ENCODE measurements at places on chromosomes 7 and 10.

GRCh38 chr7:143518521-143518920 is 40.8 kb downstream of the TAS2R41 start:
- DNase-seq, result no peak

DNA sequence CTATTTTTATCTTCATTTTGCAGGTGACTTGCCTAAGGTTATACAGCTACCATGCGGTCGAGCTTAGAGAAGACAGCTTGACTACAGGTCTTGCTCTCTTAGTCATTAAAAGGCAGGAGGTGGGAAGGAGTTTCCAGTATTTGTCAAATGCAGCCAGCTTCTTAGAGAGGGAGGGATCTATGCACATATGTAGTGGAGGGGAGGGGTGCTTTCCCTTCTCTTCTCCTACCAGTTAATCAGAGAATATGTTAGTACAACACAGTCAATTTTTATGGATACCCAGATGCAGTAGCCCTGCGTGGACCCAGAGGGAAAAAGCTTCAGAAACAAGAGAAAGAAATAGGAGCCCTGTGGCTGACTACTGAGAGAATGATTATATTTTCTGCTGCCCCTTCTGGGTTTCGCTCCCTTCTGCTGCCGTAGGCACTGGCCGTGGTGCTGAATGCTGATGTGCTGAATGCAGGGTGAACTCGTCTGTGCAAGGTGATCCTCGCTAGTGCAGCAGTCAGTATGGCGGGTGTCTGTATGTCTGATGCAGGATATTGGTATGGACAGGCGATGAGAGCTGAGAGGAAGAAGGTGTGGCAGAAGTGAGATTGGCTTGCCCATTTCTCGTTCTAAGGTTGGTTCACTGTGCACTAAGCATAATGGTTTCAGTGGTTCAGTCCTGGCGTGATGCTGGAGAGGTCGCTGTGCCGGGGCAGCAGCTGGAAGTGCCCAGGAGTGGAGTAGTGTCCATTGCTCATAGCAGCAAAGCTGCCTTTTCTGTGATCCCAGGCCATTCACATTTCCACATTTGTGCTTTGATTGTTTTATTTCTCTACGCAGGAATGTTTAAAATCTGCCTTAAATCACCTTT is 189.2 kb upstream of the PODXL start:
- no peak for DNase-seq

DNA sequence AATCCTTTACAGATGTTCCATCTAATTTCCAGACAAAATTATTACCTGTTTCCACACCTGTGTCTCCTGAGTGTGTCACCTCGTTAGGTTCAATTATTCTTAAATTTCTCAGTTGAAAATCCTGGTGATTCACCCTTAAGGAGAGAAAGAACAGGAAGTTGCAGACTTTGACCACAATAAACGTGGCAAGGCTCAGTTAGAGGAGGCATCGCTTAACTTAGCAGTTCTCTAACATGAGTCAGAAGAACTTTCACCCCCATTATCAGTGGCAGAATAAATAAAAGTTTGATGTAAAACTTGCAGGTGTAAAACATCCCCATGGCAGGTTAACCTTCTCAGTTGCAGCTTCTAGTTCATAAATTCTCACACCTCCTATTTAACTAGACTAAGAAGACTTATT is 8.3 kb downstream of the XPNPEP1 start:
- no peak for DNase-seq

DNA sequence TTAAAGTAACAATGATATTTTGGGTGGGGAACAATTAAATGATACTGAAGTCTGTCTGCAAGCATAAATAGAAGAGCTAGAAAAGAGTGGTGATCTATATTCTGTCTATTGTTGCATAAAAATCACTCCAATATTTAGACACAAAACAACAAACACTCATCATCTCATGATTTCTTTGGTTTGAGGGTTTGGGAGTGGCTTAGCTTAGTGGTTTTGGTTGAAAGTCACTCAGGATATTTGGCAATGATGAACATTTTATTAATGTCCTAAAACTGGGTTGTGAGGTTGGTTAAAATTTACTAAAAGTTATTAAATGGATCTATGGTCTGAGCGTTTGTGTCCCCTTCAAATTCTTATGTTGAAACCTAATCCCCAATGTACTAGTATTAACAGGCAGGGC is 54.7 kb upstream of the EGFR start:
- no peak for DNase-seq

GRCh38 chr7:47422611-47423010 is 159.3 kb downstream of the TNS3 start:
- no peak for DNase-seq

DNA sequence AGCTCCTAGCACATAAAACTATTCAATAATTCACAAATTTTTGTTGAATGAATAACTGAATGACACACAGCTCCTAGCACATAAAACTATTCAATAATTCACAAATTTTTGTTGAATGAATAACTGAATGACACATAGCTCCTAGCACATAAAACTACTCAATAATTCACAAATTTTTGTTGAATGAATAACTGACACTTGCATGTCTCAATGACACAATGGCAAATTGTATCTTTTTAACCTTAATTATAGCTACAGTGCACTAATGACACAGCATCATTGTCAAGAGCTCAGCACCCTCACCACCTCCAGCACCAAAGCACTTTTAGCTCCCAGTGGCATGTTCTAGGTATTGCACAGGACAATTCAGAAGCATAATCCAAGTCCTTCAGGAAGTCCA is 131.6 kb downstream of the PDE1C start:
- no peak for DNase-seq

- no peak for DNase-seq
Observed at GRCh38 chr7:22281481-22281880, 75.5 kb downstream of the RAPGEF5 start.

DNA sequence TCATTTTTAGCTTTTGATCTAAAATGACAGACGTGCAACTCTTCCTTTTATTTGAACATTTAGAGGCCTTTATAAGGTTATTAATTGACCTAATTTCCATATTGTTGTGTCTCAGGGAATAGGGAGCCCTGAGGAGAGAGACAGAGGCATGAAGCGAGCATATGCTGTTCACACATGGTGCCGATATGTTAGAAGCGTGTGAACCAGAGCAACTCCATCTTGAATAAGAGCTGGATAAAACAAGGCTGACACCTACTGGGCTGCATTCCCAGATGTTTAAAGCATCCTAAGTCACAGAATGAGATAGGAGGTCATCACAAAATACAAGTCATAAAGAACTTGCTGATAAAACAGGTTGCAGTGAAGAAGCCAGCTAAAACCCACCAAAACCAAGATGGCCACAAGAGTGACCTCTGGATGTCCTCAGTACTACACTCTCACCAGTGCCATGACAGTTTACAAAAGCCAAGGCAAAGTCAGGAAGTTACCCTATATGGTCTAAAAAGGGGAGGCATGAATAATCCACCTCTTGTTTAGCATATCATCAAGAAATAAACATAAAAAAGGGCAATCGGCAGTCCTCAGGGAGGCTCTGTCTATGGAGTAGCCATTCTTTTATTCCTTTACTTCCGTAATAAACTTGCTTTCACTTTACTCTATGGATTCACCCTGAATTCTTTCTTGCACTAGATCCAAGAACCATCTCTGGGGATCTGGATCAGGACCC is 80.1 kb downstream of the SEC61G start:
- no peak for DNase-seq

GRCh38 chr7:134770676-134771075 is 8.8 kb upstream of the CALD1 start:
- no peak for DNase-seq

DNA sequence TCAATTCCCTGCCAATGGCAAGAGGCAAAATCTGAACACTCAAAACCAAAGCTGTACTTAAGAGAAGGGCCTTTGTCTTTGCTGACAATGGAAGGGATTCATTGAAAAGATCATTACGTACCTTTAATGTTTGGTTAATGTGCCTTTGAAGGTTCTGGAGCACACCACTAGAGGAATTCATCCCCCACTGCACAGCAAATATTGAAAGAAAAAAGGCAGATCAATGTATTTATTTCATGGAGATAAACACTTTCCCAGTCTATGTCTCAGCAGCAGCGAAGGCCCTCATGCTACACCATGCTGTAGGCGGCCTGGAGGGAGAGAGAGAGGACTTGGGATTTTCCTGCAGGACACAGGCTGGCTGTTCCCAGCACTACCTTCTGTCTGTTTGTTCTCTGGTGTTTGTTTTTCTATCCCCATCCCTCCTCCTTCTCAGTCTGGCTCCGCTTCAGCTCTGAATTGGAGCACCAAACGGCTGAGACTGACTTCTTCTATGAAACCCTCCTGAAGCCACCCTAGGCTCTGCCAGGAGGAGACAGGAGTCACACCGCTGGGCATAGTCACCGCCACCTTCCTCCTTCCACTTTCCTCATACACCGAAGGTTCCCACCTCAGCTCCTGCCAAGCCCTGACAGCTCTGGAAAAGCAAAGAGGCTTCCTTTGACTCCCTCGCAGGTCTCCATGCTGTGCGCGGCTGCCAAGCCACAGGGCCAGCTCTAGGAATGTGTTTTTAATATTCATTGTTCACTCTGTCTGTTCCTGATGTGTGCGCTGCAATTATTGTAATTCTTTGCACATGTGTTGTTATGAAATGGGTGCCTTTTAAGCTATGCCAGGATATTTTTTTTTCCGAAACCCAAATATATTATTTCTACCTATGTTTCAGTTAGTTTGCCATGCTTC is 301.5 kb downstream of the FZD1 start:
- peak; percentile 94 for DNase-seq

GRCh38 chr7:104784686-104785085 is 229.3 kb upstream of the KMT2E start:
- DNase-seq, result no peak

GRCh38 chr7:137873979-137874777 is 27.4 kb upstream of the DGKI start:
- no peak for DNase-seq

- no peak for DNase-seq
Observed at GRCh38 chr7:68266004-68266579, 1269.5 kb downstream of the TYW1 start.

- DNase-seq, result no peak
Observed at GRCh38 chr7:28919510-28919909, 38.6 kb downstream of the TRIL start.

DNA sequence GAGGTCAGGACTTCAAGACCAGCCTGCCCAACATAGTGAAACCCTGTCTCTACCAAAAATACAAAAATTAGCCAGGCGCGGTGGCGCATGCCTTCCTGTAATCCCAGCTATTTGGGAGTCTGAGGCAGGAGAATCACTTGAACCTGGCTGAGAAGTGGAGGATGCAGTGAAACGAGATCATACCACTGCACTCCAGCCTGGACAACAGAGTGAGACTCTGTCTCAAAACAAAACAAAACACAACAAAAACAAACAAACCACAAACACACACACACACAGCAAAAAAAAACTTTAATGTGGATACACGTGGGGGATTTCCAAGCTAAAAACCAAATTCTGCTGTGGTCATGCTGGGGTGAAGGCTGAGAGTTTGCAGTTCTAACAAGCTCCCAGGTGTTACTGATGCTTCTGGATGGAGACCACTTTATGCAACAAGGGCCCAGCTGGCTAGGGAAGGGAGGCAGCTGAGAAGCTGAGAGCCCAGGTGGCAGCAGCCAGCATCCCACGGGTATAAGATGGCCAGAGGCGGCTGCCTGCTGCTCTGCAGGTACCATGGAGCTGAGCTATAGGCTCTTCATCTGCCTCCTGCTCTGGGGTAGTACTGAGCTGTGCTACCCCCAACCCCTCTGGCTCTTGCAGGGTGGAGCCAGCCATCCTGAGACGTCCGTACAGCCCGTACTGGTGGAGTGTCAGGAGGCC is at the start of gene ZP3:
TSS of gene ZP3 (plus strand) at position 538 of the 699 bp plus-strand sequence. CDS start at position 553, 15 bp downstream.
- no peak for DNase-seq

GRCh38 chr10:100009283-100009792 is 409 bp downstream of the DNMBP start:
- DNase-seq, result peak; percentile 50

DNA sequence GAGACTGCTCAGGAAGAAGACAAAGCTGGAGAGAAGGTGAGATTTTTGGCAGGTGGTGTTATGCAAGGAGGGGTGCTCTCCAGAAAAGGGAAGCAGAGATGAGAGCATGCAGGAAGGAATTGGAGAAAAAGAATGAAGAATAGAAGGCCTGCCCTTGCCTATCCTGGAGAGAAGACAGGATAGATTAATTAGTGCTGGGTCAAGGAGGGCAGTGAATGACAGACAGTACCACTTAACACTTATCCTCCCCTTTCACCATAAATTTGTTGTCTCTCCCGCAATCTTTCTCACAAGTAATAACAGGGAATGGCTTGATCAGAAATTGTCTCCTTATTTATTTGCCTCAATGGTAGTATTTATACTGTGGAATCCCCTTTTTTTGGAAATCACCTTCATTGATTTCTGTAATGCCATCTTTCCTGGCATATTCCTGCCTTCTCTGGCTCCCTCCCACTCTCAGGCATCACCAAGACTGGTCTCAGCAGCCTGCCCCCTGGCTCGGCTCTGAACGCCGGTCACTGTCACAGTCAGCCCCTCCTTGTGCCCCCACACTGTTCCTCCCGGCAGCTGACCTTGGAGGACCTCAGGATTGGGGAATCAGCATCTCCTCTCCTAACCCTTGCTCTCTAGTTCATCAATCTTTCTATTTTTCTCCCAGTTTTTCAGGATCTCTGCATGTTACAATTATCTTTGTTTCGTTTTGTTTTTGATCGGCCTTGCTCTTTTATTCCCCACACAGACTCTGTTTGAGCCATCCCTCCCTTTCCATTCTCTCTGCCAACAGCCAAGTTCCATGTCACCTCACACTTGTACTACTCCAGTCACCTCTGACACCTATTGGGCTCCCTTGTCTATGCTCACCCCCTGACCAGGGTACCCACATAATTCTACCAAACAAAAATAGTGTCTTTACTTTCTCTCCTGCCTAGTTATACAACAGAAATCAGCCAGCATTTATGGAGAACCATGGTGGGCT is 294.2 kb downstream of the PLXDC2 start:
- no peak for DNase-seq

DNA sequence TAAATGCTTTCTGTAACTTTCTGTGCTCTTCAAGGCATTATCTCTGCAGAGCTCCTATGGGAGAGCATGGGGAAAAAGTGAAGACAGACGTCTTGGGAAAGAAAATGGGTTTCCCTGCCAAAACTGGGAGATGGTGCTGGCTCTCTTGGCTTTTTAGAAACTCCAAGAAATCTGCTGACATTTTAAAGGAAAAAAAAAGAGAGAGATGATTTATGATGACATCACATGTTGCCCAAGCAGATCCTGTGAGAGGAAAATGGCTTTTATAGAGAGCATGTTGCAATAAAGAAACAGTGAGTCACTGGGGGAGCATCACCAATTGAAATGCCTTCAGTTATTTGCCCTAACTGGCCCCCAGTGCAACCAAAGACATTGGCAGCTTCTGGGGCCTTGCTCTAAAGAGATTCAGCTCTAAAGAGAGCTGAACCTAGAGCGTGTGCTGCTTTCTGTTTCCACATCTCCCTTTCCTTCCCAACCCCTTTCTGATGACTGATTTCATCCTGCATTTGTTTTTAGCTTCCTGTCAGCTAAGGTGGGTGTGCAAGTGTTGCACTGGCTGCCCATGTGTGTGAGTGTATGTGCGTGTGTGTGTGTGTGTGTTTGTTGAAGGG is 37.7 kb downstream of the LRMDA start:
- no peak for DNase-seq

GRCh38 chr7:111005445-111005844 is 85.5 kb upstream of the LRRN3 start:
- DNase-seq, result no peak

- no peak for DNase-seq
Observed at GRCh38 chr7:16083931-16084330, 337.4 kb downstream of the CRPPA start.

Measured in C1 segment of cervical spinal cord (tissue), 14 donors.